ENCODE measurements at places on chromosomes 4 and X. TPM values are rescaled to one million over a fixed set of nuclear protein-coding genes. Genes with fewer than 3 reads are reported as not detected.

The THAP6 gene
- polyA plus RNA-seq: 9.6 TPM

The SLC10A7 gene
- 3.3 TPM for polyA plus RNA-seq

The SH2D1A gene
- not detected for polyA plus RNA-seq

The PDGFC gene
- 29.8 TPM for polyA plus RNA-seq

The RP2 gene
- polyA plus RNA-seq: 4.5 TPM

The TNMD gene
- polyA plus RNA-seq: not detected

The CENPI gene
- 2.6 TPM for polyA plus RNA-seq

The PDGFRA gene
- 28.6 TPM for polyA plus RNA-seq

The RAB33B gene
- 2.3 TPM for polyA plus RNA-seq

The MXRA5 gene
- 7.9 TPM for polyA plus RNA-seq

The TNIP3 gene
- 0.28 TPM for polyA plus RNA-seq

The PPP1R2C gene
- polyA plus RNA-seq: not detected

The SCRG1 gene
- polyA plus RNA-seq: 0.24 TPM

Measured in SK-N-SH (cell line).